ENCODE measurements at places on chromosomes 4 and X. TPM values are rescaled to one million over a fixed set of nuclear protein-coding genes. Genes with fewer than 3 reads are reported as not detected.
A peak's percentile ranks its signal among the peaks of the same experiment; 100 is the strongest.

The PRKX gene
- 48.1 TPM for total RNA-seq

The IDUA gene
- 72.4 TPM for total RNA-seq

The NPNT gene
- not detected for total RNA-seq

The LUZP4 gene
- not detected for total RNA-seq

The ZNF718 gene
- total RNA-seq: 2.4 TPM

The FHDC1 gene
- 0.10 TPM for total RNA-seq

The ITIH6 gene
- total RNA-seq: not detected

The CCNA2 gene
- 0.24 TPM for total RNA-seq

The EXOC1L gene
- total RNA-seq: not detected

The TXLNG gene
- total RNA-seq: 22.2 TPM

The ACE2 gene
- total RNA-seq: not detected

DNA sequence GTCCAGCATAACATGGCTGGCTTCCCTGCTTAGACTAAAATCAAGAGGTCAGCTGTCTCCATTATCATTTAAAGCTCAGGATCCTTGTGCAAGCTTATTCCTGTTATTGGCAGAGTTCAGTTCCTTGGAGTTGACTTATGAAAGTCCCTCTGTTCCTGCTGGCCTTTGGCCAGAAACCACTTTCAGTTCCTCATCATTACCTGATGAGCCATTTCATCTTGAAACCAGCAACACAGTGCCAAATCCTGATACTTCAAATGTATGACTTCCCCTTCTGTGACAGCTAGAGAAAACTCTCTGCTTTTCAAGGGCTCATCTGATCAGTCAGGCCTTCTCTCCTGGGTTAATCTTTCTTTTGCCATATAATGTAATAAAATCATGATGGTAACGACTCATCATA is 110.6 kb upstream of the FSTL5 start:
- H3K4me1 ChIP-seq: no peaks in the 10 kb centered on the region
- H3K27ac ChIP-seq: no peak overlapping the region
- no peak for DNase-seq
- no peak overlapping the region for H3K4me3 ChIP-seq
- no peaks in the 10 kb centered on the region for H3K27me3 ChIP-seq

DNA sequence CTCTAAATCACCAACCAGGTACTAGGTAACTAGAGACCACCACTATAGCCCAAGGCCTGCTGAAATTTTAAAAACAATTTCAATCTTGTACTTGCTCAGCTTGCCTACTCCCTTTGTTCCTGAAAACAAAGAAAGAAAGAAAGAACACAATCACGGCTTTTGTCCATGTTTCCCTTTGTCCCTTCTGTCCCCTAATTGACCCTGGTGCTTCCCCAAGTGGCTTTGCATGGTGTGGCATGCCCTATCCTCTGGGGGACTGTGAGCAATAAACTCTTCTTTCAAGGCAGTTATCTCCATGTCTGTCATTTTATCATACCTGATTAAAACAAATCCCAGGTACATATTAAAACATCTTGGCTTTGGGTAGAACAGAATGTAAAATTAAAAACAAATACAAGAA is 94.8 kb downstream of the ARSJ start:
- H3K36me3 ChIP-seq: no peaks in the 10 kb centered on the region
- DNase-seq: no peak
- no peak overlapping the region for H3K27ac ChIP-seq
- H3K4me1 ChIP-seq: no peaks in the 10 kb centered on the region
- H3K4me3 ChIP-seq: no peak overlapping the region

- H3K27me3 ChIP-seq: no peaks in the 10 kb centered on the region
- peaks cover 3% of the 10 kb centered on the region for H3K36me3 ChIP-seq
- H3K4me1 ChIP-seq: no peaks in the 10 kb centered on the region
Observed at GRCh38 chr4:122946142-122946541, 23.7 kb upstream of the NUDT6 start.

- no peaks in the 10 kb centered on the region for H3K4me1 ChIP-seq
- no peaks in the 10 kb centered on the region for H3K27me3 ChIP-seq
- H3K27ac ChIP-seq: no peak overlapping the region
- DNase-seq: no peak
- H3K4me3 ChIP-seq: no peak overlapping the region
Observed at GRCh38 chrX:130261296-130261893, 7.3 kb downstream of the ZNF280C start.

DNA sequence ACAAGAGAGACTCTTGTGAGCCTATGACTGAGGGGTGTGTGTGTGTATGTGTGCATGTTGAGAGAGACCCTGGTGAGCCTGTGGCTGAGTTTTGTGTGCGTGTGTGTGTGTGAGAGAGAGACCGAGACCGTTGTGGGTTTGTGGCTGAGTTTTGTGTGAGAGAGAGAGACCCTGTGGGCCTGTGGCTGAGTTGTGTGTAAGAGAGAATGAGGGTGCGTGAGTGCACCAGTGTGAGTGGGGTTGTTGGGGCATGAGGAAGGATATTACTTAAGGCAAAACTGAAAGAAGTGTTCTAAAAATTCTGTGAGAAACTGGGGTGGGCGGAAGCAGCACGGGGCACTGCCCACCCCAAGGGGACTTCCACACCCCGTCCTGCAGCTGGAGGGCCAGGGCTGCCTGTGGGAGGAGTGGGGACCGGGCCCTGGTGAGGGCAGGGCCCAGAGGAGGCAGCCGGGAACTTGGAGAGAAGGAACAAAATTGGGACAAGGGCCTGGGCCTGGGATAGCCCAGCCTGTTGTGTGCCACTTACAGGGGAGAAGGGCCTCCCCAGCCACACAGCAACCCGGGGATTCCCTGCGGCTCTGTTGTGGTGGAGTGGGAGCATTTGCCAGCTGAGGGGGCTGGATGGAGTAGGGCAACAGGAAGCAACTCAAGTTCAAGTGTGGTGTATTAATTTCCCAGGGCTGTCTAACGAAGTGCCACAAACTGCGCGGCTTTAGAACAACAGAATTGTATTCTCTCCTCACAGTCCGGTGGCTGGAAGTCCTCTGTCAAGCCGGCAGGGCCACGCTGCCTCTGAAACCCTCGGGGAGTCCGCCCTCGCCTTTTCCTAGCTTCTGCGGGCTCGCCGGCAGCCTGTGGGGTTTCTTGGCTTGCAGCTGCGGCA is 22.1 kb downstream of the TMEM131L start:
- peak; percentile 79 for DNase-seq
- H3K4me3 ChIP-seq: peak overlapping the region; percentile 59
- H3K27me3 ChIP-seq: no peaks in the 10 kb centered on the region
- no peaks in the 10 kb centered on the region for H3K36me3 ChIP-seq

DNA sequence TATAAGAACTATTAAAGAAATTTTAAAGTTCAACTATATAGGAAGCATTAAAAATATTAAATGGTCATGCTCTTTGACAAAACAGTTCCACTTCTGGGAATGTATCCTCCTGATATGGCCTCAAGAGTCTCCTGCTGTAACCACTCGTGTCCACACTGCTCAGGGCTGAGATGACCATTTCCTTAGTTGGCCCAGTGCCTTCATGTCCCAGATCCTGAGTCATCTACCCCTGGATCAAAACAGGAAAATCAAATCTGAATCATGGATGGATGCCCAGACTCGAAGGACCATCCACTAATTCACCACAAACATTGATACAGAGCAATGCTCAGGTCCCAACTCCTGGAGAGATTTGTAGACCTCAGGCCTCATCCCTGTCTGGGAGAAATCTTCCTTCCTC is 44.7 kb downstream of the GPRASP3 start:
- no peaks in the 10 kb centered on the region for H3K36me3 ChIP-seq
- H3K4me1 ChIP-seq: no peaks in the 10 kb centered on the region
- no peak overlapping the region for H3K27ac ChIP-seq
- H3K4me3 ChIP-seq: no peak overlapping the region
- no peak for DNase-seq

DNA sequence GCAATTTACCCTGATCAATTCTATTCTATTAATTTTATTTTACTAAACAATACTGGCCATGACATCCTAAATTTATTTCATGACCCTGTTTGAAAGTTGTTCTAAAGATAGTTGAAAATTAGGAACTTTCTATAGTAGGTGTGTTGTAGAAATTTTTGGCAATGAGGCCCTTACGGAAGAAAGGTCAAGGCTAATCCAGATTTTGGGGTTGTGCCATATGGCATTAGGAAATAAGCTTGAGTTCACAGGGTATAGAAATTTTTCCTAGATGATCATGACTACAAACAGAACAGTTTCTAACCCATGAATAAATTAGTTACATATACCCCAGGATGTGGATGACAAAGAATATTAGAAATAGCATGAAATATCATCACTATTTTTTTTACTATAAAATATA is 7.8 kb upstream of the ALB start:
- no peaks in the 10 kb centered on the region for H3K4me1 ChIP-seq
- no peak overlapping the region for H3K4me3 ChIP-seq
- no peaks in the 10 kb centered on the region for H3K27me3 ChIP-seq
- DNase-seq: no peak

GRCh38 chrX:87528487-87528886 is 10.9 kb downstream of the KLHL4 start:
- DNase-seq: no peak
- no peaks in the 10 kb centered on the region for H3K36me3 ChIP-seq
- no peak overlapping the region for H3K4me3 ChIP-seq
- no peaks in the 10 kb centered on the region for H3K27me3 ChIP-seq

- peak overlapping the region; percentile 64 for H3K27ac ChIP-seq
- no peak for DNase-seq
- H3K4me1 ChIP-seq: peaks cover 3% of the 10 kb centered on the region
- H3K4me3 ChIP-seq: peak overlapping the region; percentile 55
- no peaks in the 10 kb centered on the region for H3K27me3 ChIP-seq
Observed at GRCh38 chrX:11756354-11757318, 1.4 kb upstream of the MSL3 start.

GRCh38 chr4:2338754-2339457 is 77.0 kb upstream of the MXD4 start:
- H3K36me3 ChIP-seq: no peaks in the 10 kb centered on the region
- H3K4me1 ChIP-seq: no peaks in the 10 kb centered on the region
- no peak overlapping the region for H3K27ac ChIP-seq
- no peak overlapping the region for H3K4me3 ChIP-seq

- H3K4me3 ChIP-seq: no peak overlapping the region
- no peaks in the 10 kb centered on the region for H3K36me3 ChIP-seq
- H3K27me3 ChIP-seq: no peaks in the 10 kb centered on the region
- H3K4me1 ChIP-seq: no peaks in the 10 kb centered on the region
- no peak for DNase-seq
- no peak overlapping the region for H3K27ac ChIP-seq
Observed at GRCh38 chrX:4932790-4933189, 1219.3 kb upstream of the PRKX start.

DNA sequence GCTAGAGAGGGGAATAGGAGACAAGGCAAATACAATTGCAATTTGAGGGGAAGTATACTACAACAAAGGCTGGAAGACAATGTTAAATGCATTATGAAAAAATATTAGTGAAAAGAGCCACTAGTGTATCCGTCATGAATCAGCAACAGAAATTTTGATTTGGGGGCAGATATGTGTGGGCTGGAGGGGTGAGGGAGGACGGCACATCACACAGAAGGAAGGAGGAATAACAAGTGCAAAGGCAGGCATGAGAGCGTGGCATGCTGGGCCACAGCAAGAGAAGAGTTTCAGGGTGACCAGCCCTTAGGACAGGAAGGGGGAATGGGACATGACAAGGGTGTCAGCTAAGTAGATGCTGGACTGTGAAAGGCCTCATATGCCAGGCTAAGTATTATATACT is 63.7 kb upstream of the NAP1L5 start:
- H3K36me3 ChIP-seq: no peaks in the 10 kb centered on the region
- H3K27ac ChIP-seq: no peak overlapping the region
- H3K4me1 ChIP-seq: no peaks in the 10 kb centered on the region
- no peak overlapping the region for H3K4me3 ChIP-seq
- H3K27me3 ChIP-seq: no peaks in the 10 kb centered on the region
- DNase-seq: no peak

GRCh38 chrX:4881277-4881676 is 1167.8 kb upstream of the PRKX start:
- no peaks in the 10 kb centered on the region for H3K4me1 ChIP-seq
- no peak overlapping the region for H3K4me3 ChIP-seq
- no peaks in the 10 kb centered on the region for H3K36me3 ChIP-seq
- no peaks in the 10 kb centered on the region for H3K27me3 ChIP-seq
- no peak for DNase-seq
- no peak overlapping the region for H3K27ac ChIP-seq

- no peaks in the 10 kb centered on the region for H3K36me3 ChIP-seq
- no peak overlapping the region for H3K4me3 ChIP-seq
- H3K4me1 ChIP-seq: no peaks in the 10 kb centered on the region
Observed at GRCh38 chrX:13212191-13212651, 107.6 kb downstream of the ATXN3L start.

DNA sequence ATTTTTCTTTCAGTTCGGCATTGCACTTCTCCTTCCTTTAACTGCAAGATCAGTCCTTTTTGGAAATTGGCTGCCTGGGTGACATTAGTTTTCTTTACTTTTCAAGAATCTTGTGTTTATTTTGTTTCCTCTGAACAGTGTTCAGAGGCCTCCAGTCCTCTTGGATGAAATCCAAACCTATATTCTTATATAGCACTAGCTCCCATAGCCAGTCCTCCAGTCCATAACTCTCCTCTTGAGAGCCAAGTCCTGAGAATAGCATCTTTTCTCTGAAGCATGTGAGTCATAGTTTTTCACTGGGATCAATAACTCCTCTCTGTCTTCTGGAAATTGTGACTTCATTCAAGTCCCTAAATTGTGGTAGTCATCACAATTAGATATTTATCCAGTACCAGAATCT is 357.5 kb downstream of the RAPGEF2 start:
- no peak for DNase-seq
- no peaks in the 10 kb centered on the region for H3K4me1 ChIP-seq
- no peak overlapping the region for H3K27ac ChIP-seq

GRCh38 chr4:13092702-13093101 is 391.4 kb downstream of the RAB28 start:
- no peak overlapping the region for H3K27ac ChIP-seq
- no peak overlapping the region for H3K4me3 ChIP-seq
- DNase-seq: no peak
- no peaks in the 10 kb centered on the region for H3K36me3 ChIP-seq

- H3K4me3 ChIP-seq: no peak overlapping the region
- no peaks in the 10 kb centered on the region for H3K36me3 ChIP-seq
- peaks cover 4% of the 10 kb centered on the region for H3K4me1 ChIP-seq
Observed at GRCh38 chrX:39421006-39421405, 619.7 kb downstream of the MID1IP1 start.

DNA sequence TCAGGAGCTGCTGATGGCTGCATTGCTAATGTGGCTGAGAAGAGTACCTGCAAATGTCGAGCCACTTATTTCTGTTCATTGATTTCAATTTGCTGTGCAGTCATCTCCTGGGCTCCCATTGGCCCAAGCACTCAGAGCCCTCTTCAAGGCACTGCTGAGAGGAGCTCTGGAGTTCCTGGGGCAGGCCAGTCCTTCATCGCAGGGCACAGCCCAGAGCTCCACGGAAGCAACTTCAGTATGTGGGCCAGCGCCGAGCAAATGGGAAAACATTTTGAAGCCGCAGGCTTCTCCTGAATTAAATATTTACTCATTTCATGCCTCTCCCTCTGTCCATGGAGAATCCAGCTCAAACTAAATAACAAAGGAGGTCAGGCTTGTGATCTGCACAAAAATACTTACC is 383.3 kb downstream of the BCOR start:
- H3K4me3 ChIP-seq: no peak overlapping the region
- no peaks in the 10 kb centered on the region for H3K4me1 ChIP-seq
- DNase-seq: no peak
- no peaks in the 10 kb centered on the region for H3K27me3 ChIP-seq

Data from naive thymus-derived CD4-positive, alpha-beta T cell (primary cell).